ENCODE measurements at places on chromosomes 4 and X.

DNA sequence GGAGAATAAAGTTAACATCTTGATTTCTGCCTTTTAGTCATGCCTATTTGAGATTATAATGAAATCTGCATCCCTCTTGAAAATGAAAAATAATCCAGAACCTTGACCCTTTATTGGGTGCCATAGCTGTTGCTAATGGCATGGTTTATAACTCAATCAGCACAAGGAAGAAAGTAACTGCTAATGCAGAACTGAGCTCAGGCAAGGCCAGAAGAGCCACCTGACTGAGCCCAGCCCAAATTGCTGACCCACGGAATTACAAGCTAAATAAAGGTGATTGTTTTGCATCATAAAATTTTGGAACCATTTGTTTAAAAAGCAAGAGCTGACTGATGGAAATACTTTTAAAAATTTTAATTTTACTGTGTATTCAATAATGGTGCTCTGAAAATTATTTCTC is 76.4 kb upstream of the TBL1X start:
- DNase-seq = no peak

DNA sequence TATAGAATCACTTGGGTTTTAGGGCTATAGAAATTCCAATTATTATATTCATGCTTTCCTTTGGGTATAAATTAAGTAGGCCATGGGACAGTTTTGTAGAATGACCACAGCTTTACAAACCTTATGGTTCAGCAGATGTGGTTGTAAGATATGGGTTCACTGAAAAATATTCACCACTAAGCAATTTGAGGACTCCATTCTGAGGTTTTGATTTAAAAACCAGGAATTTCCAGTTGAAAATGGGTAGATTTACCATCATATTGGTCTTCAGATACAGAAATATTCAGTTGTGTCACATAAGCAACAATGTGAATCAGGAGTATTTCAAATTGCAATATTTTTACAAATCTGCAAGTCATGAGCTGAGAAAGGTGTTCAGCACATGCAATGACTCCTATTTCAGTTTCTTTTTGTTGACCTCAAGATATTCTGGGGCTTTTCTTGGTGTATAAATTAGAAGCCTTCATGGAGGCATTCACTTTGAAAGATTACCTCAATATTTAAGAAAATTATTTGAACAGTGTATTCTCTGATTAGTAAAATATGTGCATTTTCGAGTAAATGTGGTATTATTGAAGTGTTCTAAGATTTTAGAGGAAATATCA is 218.4 kb upstream of the HCCS start:
- no peak for DNase-seq

DNA sequence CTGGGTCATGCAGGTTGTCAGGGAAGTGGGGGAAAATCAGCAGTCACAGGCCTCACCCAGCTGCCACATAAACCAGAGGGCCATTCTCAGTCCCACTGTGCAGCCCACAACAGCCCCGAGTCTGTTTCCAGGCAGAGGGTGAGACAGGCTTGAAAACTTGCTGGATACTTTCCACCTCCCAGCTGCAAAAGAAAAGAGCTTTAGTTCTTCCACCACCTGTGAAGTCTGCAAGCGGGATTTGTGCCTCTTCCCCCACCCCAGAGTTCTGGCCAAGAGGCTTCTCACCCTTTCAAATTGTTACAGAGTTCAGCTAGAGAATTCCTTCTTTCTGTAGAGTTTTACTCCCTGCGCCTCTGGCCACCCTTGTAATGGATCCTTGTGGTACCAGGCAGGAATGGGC is 115.5 kb upstream of the ZDHHC15 start:
- no peak for DNase-seq

GRCh38 chrX:102154218-102154860 is 1.4 kb downstream of the BEX5 start:
- DNase-seq = no peak

DNA sequence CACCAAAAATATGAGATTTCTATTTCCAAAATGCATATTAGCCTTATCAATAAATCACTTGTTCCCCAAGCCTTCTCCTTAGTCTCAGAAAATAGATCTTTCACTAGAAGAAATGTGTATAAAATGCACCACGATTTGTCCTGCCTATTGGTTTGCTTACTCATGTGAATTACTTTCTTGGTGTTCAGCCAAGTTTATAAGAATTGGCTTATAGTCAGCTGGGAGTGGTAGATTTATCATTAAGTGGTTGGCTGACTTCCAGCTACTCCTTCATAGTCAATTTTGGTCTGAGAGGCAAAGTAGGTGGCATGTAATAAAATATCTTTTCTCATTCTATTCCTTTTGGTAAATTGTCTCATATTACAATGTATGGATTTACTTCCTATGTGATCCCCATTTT is 1.3 kb downstream of the SULT1E1 start:
- no peak for DNase-seq

DNA sequence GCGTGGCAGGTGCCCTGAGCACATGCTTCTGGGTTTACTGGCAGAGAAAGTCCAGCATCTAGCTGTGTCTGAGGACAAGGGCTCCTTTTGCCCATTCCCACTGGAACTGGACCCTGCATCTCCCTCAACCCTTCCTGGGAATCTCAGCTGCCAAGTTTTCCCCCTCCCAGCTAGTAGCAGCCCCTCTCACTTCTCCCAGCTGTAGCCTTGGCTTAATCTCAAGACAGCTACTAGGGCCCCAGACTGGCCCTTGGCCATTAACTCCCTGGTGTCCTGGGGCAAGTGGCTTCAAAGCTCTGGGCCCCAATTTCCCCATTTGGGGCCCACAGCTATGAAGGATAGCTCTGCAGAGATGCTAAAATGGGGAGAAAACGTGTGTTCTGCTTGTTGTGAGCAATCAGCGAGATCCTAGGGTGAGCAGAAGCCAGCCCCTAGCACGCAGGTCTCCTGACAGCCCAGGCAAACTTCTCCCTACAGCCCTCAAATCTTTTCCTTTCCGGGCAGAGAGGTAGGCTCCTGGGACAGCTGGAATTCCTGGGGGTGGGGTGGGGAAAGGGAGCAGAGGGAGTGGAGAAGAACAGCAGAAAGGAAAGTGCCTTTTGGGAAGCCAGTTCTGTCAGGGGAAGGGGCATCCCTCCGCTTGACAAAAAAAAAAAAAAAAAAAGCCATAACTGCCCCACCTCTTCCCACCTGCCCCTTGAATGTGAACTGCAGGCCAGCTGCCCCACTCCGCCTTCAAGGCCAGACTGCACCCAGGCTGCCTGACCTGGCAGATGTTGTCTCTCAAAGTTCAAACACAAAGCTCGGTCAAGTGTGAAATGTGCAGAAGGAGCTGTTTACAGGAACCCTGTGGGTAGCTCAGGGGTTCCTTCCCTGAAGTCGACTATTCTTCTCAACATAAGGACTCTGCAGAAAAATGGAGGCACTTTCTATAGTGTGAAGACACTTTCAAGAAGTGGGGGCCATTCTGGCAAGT is 16.6 kb downstream of the FGD1 start:
- no peak for DNase-seq

DNA sequence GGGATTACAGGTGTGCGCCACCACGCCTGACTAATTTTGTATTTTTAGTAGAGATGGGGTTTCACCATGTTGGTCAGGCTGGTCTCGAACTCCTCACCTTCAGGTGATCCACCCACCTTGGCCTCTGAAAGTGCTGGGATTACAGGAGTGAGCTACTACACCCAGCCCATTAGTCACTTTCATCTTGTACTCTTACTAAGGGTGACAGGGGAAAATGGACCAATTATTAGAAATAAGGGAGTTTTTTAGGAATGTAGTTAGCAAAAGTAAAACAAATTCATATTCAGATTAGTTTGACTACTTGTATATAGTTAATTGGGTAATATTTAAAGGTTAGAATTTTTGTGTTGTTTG is 26.1 kb downstream of the SMARCA5 start:
- DNase-seq = no peak

DNA sequence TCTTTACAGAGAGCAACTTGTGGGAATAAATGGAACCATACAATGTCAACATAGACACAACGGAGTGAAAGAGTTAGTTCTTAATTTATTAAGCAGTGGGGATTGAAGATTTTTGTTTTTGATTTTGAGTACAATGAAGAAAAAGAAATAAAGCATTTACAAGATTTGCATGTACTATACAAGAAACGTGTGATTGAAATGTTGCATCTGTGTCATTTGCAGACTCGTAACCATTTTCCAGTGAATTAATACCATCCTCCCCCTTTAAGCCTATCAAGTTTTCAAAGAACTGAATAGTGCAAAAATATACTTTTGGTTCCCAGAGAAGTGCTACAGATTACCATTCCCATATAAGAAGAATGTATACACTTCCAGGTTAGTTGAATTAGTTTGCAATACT is 8.6 kb upstream of the KDR start:
- DNase-seq = no peak

GRCh38 chr4:12146339-12146738 is 717.6 kb upstream of the HS3ST1 start:
- no peak for DNase-seq

- no peak for DNase-seq
These were observed 1.3 kb upstream of the ARX start for GRCh38 chrX:25016938-25017598.

- no peak for DNase-seq
These were observed 269.8 kb downstream of the BCOR start for GRCh38 chrX:39827951-39828350.

- no peak for DNase-seq
These were observed 567.7 kb downstream of the MAGEB5 start for GRCh38 chrX:26783512-26784225.

- no peak for DNase-seq
These were observed 74.9 kb downstream of the NYX start for GRCh38 chrX:41522081-41522480.

DNA sequence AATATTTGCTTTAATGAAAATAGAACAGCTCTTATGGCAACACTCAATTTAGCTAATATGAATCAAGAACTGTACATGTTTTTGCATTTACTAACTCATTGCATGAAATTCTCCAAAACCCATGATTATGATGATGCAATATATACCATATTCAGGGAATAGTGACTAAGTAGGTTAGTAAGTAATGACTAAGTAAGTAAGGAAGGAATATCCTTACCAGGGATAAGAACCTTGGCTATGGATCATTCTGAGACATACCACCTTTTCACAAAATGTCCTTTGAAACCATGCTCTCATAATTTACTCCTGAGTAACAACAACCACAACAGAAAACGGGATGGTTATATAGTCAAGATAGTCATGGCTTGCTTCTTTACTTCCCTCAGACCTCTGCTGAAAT is 1513.0 kb downstream of the STIM2 start:
- no peak for DNase-seq

DNA sequence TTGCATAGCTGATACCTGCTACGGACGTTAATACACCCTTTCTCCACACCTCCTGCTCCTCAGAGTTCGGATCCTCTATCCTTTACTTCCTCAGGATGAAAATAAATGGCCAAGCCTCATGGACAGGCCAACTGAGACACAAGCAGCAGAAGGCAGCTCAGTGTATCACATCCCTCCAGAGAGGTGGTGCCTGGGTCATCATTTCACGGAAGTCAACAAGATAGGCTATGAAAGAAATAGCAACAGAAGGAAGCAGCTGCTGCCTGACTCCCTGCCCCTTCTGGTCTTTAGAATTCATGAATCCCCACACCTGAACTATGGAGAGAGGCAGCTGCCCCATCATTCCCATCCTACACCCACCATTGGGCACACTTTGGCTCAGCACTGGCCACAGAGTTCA is 267.1 kb upstream of the ETNPPL start:
- no peak for DNase-seq

GRCh38 chr4:69156913-69157312 is 57.6 kb downstream of the UGT2B11 start:
- no peak for DNase-seq

GRCh38 chrX:40573763-40574162 is 7.0 kb upstream of the ATP6AP2 start:
- DNase-seq = peak; percentile 6

- DNase-seq = no peak
These were observed 87.9 kb downstream of the CRLF2 start for GRCh38 chrX:1124531-1124930.

DNA sequence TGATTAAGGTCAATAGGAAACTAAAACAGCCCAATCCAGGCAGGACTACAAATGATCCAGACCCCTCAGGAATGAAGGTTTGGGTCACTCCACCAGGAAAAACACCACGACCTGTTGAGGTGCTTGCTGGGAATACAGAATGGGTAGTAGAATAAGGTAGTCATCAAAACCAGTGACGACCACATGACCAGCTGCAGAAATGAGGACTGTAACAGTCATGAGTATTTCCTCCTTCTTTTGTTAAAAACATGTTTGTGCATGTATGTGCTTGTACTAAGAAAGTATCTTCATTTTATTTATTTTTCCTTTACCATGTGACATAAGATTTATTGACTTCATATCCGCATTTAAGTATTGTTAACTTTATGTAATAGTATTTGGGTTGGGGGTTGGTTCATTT is 603.5 kb upstream of the NR3C2 start:
- no peak for DNase-seq

GRCh38 chr4:182825786-182826185 is 91.4 kb downstream of the DCTD start:
- DNase-seq = no peak

DNA sequence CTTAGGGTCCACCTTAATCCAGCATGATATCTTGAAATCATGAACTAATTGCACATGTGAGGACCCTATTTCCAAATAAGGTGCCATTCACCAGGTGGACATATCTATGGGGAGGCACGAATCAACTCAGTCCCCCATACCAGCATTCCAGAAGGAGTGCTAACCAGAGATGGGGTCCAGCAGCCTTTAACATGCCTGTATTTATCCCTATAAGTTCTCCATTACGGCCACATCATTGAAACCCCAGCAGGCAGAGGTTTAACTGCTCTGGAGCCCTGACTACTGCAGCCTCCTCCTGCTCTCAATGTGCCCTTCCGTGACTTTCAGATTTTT is 3.2 kb upstream of the ASMTL start:
- DNase-seq = no peak

- no peak for DNase-seq
These were observed 189.6 kb downstream of the BCOR start for GRCh38 chrX:39907964-39908661.

DNA sequence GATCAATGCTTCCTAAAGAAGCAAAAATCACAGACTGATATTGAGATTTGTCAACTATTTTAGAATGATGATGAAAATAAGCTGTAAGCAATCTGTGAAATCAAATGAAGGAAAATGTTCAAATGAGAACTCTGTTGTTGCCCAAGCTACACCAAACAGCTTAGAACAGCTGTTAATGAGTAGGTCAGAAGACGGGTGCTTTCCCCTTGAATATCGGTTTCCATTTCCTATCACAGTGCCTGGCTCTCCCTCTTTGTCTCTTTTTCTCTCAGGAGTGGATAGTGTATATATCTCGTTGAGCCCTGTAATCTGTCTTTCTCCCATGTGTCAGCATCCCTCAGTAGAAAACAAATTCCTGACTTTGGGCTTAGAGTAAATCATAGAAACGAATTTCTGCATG is 1592.9 kb upstream of the TENM3 start:
- DNase-seq = no peak

GRCh38 chr4:76733068-76733771 is 164.7 kb downstream of the SOWAHB start:
- no peak for DNase-seq

- no peak for DNase-seq
These were observed 376.8 kb upstream of the CXorf51A start for GRCh38 chrX:147191361-147191760.
